Neural progenitor cell (in vitro differentiated cells): ENCODE measurements at places on chromosomes 5 and 9. TPM values are rescaled to one million over a fixed set of nuclear protein-coding genes. Genes with fewer than 3 reads are reported as not detected.

Gene GCNT1
- 14.2 and 25.5 TPM in 2 replicates for total RNA-seq

Gene DND1
- 0.37 and 1.1 TPM in 2 replicates for total RNA-seq

Gene TERT
- 2.4 and 14.8 TPM in 2 replicates for total RNA-seq

Gene TBCA
- 170 and 270 TPM in 2 replicates for total RNA-seq

Gene SEMA4D
- 19.1 and 24.9 TPM in 2 replicates for total RNA-seq

Gene BTNL3
- total RNA-seq, result 0.34 TPM in 1 of 2 replicates, not detected in the other

Gene ERP44
- total RNA-seq, result 12.0 and 18.0 TPM in 2 replicates

Gene MAMDC2
- total RNA-seq, result 20.9 and 28.7 TPM in 2 replicates

Gene OTULINL
- 4.9 and 10.6 TPM in 2 replicates for total RNA-seq

Gene ARL14EPL
- not detected in 2 replicates for total RNA-seq
